ENCODE measurements at places on chromosomes 4 and X.

DNA sequence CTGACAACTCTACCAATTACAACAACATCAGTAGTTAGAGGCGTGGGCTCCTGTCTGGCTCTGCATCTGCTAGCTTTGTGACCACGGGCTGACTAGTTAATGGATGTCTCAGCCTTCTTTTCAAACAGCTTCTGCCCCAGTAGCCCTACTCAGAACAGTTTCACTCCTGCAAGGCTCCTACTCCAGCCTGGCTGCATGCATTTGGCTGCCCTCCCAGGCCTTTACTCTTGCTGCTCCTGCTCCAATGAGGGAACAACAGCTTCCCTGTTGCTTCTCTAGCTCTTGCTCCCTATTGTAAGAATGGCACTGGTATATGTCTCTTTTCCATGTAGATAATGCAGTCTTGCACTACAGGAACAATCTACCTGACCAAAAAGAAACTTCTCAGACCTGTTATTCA lies 93.3 kb downstream of the TTC29 start:
- DNase-seq = no peak

DNA sequence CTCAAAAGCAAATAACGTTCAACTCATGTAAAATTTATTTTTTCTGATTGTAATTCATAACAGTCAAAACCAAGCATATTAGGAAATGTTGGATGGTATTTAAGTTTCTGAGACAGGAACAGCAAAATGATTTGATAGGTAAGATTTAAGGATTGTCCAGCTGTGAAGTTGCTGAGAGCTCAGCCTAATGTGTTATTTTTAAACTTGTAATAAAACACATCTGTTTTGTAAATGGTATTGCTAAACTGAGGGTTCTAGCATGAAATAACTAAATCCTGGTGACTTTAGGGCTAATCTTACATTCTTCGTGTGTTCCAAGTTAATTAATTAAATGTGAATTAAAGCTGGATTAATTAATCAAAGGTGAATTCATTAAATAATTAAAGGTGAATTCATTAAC lies 13.3 kb downstream of the TLR10 start:
- no peak for DNase-seq

- DNase-seq = no peak
These were observed 3.2 kb downstream of the CTAG2 start for GRCh38 chrX:154650221-154650510.

- DNase-seq = no peak
These were observed 157.3 kb downstream of the RRAGB start for GRCh38 chrX:55874807-55875206.

DNA sequence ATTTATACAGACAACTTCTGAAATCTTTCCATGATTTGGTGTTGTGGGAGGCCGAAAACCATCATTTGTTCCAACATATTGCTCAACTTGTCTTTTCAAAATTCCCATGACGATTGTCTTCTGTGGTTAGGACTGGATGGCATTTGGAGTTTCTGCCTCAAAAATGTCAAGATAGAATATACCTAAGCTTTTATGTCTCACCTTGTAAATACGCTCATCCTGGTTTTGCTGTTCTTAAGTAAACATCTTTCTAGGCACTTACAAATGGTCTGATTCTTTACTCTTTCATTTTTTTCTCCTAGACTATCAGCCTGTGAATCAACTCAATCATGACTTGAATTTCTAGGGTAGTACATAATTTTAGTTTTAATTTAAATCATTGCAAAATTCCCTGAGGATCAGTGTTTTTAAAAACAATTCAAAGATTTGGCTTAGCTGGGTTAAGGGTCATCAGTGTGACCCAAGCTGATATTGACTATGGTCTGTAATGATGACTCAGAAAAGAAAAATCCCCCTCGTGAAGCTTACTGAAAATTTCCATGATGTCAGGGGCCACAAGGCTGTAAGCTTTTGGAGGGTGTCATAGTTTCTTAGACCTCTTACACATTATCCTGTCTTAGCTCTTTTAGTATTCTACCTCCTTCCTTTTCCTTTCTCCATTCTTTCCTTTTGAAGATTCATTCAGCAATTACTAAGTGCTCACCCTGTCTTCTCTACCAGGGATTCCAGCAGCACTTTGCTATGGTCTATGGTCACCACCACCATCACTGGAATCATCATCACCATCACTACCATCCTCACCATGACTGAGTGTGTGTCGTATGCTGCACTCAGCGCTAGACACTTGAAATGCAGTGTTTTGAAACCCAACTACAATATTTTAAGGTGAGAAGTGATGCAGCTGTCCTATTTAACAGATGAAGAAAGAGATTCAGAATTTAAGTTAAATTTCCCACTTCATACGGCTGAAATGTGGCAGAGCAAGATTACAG lies 124.4 kb downstream of the CPE start:
- no peak for DNase-seq

DNA sequence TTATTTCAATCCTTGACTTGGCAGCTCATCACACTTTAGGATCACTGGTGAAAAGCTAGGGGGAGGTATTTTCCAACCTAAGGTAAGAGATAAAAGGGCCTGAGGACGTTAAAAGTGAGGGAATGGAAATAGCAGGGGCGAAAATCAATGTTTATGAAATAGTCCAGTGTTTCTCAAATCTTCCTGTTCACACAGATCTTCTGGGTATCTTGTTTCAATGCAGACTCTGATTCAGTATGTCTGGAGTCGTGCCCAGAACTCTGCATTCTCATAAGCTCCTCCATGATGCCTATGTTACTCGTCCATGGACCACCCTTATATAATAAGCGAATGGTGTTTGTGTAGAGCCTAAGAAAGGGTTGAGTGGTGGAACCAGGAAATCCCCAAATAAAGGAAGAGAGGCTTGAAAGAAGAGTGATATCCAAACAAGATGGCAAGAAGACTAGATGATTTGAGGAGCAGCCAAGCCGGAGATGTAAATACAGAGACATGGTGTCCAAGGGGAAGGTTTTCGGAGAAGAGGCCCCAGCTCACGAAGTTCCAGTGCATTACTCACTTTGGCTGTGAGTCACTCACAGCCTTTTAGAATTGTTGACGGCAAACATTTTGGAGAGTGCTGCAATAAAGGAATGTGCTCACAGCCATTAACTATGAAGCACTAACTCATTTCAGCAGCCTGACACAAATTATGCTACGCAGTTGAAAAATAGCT lies 215.6 kb upstream of the PPARGC1A start:
- no peak for DNase-seq

DNA sequence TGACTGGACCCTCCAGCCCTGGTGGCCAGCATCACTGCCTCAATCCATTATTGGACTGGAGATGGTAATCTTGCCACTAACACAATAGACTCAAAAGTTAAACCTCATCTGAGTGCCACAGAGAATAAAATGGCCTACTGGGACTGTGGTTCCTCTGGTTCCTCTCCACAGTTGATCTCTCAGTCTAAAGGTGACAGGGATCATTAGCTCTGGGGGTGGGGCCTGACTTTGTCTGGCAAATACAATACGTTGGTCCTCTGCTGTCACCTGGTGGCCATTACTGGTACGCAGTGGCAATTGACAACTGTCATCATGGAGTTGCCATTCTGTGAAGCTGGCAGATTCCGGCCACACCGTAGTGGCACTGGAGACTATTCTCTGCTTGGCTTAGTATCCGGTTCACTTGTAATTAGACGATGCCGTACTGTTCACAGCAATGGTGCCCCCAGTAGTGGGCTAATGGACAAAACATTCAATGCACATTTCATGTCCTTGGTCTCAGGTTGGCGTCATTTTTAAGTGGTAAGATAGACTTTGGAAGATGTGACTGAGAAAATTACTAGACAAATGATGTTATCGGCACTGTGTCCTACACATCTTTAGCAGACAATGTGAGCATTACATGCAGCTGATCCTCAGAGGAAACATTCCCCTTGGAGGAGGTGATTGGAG lies 6.7 kb downstream of the FGFBP2 start:
- peak; percentile 48 for DNase-seq

GRCh38 chr4:181301735-181302710 lies 941.2 kb upstream of the TENM3 start:
- no peak for DNase-seq

DNA sequence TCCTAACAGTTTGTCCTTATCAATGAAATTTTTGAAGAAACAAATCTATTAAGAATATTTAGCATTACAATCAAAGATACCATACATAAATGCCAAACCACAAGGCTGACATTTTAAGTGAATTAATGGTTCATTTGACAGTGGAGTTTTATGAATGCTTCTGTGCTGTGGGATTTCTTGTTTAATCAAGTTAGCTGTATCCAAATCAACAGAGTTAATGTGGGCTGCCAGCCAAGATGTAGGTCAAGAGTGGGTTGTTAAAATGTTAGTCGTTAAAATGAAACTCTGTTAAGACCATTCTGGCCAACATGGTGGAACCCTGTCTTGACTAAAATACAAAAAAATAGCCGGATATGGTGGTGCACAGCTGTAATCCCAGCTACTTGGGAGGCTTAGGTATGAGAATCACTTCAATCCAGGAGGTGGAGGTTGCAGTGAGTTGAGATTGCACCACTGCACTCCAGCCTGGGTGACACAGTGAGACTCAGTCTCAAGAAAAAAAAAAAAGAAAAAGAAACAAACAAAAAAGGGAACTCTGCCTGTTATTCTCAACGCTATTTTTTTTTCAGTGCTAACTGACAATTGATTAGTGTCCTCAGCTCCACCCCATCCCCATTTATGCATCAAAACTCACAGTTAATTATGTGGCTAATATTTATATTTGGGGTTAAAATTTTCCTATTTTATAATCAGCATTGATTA lies 20.2 kb downstream of the GPAT3 start:
- no peak for DNase-seq

GRCh38 chr4:183798301-183799253 lies 106.5 kb upstream of the STOX2 start:
- DNase-seq = no peak

- DNase-seq = peak; percentile 4
These were observed 30.5 kb upstream of the PRKX start for GRCh38 chrX:3743801-3744439.

Measured in activated CD8-positive, alpha-beta memory T cell treated with anti-CD3 and anti-CD28 coated beads for 1 hour (primary cell).